ENCODE measurements at places on chromosomes 12 and 14.

DNA sequence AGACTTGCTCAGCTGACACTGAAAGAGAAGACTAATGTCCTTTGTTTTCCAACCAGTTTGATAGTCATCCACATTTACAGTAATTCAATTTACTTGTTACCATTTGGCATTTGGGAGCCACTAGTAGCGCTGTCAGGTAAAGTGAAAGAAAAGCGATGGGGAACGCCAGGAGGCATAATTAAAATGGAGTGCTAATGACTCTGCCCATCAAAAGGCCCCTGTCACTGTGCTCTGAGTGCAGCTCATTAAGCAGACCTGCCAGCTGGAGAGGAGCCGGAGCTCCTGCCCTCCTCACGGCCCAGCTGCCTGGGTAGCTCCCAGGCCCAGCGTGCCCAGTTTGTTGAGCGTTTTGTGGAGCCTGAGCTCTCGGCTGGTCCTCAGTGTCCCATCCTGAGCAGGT lies 463.6 kb upstream of the CCDC196 start:
- no peak for DNase-seq

GRCh38 chr12:77608271-77608824 lies 222.3 kb upstream of the NAV3 start:
- no peak for DNase-seq

DNA sequence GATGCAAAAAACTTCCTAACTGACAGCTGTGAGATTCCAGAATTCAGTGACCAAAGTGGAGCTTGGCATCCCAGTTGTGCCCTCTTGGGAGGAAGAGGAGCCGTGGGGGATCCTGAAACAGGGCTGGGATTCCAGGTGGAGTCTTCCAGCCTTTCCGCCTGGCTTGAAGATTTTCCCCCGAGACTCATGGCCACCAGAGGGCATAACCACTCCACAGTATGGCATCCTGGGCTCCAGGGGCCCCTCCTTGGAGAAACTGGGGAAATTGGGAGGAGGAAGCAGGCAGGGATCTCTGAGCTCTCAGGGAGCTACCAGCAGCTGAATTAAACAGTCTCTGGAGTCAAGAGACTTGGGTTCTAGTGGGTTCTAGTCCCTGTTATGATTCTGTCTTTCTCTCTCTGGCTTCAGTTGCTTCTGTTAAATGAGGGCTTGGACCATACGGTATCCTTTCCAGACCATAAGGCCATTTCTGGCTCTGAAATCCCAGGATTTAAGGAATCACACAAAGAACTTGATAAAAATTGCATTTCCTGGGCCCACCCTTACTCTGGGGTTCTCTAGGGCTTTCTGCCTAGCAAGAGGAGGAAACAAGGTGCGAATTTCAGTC lies 2.6 kb upstream of the TAMALIN start:
- DNase-seq: no peak

DNA sequence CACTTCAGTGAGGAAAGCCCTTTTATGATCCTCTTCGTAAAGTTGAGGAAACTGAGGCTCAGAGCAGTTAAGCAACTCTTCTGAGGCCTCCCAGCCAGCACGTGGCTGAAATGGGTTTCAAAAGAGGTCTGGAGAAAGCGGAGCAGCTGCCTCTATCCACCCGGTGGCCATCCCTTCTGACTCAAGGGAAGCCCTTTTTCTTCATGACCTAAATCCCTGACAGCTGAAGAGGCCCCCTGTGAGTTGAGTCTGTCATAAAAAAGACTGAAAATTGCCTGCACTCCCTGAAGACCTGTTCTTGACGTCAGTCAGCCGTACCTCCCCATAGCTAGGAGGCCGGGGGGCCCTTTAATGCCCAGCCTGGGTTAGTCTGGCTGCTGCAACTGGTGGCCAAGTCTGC lies 10.7 kb downstream of the CMKLR1 start:
- no peak for DNase-seq

DNA sequence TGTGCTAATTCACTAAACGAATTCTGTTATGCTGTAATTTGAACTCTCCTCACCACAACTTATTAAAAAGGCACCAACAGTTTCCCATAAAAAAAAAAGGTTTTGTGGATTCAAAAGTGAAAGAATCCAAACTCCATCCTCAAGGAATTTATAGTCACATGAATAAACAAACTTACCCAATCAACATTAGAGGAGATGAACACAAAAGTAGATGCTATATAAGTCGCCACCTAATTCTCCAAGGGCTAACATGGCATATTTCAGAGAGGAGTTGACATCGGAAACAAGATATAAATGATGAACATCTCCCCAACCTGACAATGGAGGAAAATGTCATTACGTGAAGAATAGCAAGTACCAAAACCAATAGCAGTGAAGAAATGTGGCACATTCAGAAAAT lies 265.5 kb upstream of the PRKD1 start:
- no peak for DNase-seq

DNA sequence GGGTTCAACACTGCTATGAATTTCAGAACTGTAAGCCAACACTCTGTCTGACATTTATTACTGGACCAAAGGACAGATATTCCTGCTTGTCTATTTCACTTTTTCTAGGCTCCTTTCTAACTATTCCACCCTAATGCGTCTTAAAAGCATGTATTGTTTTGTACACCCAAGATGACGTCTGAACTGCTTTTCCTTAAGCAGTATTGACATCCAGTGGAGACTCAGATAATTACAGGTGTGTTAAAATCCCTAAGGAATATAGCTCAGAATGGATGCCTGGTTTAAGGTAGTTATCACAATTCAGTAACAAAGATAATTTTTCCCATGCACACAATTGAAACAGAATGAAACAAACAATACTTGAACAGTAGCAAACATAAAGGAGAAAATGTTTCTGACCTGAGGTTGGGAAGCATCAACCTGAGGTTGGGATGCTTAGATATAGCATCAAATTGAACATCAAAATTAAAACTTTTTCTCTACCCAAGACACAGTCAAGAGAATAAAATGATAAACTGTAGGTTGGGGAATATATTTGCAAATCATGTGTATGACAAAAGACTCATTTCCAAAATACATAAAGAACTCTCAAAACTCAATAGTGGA lies 93.7 kb upstream of the PTPRR start:
- DNase-seq: no peak

GRCh38 chr14:22824711-22825359 lies 4.9 kb upstream of the MRPL52 start:
- DNase-seq: no peak

DNA sequence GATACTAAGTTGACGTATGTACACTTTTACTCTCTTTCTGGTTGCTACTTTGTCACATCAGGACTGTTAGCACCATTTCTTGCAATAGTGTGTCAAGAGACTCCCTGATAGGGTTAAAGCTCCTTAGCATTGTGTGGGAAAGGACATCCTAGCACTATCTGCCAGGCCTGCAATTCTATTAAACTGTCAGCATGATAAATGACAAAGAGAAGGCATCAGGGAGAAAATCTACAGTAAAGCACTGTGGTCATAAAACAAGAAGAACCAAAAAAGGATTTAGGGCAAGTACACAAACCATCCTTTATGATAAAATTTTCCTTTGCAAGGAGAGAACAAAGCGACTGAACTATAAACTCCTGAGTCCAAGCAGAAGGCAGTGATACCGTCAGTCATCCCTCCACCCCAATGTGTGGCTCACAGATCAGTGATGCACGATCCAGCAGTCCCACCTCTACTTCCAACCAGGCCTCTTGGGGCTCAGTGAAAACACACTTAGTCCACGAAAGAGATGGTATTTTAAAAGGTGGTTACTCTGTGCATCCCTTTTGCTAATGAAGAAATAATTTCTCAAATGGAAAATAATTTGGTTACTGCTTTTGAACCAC lies 31.4 kb upstream of the SLC35F4 start:
- no peak for DNase-seq

- DNase-seq: peak; percentile 7
Measured at GRCh38 chr12:85920324-85920947, 46.3 kb downstream of the NTS start.

GRCh38 chr14:89258728-89259273 lies 158.2 kb downstream of the FOXN3 start:
- no peak for DNase-seq

GRCh38 chr14:22097072-22097471 lies 423.5 kb upstream of the OR4E1 start:
- no peak for DNase-seq

Data from NCI-H187 (cell line).